ENCODE measurements at places on chromosomes 5 and 9.

GRCh38 chr5:94072116-94072515 lies 330.7 kb upstream of the POU5F2 start:
- DNase-seq = no peak

DNA sequence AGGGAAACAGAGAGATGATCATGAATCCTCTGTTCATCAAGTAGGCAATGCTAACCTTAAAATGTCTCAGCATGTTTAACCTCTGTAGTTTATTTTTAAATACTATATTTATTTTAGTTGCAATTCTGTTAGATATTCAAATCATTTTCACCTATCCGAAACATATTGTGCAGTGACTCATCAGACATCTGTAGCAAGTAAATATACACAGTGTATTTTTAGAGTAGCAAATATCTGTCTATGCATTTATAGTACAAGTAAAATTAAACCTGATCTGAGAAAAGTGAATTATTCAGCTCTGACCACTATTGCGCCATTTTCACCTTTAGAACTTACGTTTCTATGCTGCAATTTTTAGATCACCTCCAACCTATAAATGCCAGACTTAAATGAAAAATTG lies 24.3 kb upstream of the TUSC1 start:
- DNase-seq = no peak

GRCh38 chr9:4741365-4742089 lies 525 bp upstream of the AK3 start:
- DNase-seq = no peak

DNA sequence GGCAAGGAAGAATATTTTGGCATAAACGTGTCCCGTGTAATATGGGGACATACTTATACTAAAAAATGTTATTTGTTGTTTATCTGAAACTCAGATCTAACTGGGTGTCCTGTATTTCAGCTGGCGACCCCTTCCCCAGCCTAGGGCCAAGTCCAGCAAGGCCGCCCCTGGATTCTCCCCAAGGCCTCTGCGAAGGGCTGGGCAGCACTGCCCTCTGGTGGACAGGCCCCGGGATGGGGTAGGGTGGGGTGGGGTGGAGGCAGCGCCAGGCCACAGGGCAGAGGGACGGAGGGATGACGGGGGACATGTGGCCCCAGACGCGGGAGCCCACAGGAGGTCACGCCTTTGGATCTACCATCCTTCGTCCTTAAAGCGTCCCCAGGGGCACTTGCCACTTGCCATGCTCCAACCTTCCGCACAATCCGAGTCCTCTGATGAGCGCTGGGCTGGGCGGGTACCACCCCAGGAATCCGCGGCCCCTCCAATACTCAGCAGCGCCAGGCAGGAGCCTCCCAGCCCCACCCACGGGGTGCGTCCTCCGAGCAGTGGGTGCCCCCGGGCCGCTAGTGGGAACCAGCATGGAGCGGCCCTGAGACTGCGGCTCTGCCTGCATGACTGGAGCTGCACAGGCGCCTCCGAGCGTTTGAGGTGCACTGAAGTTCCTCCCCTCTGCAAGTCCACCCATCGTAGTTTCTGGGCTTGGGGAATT lies 7.1 kb upstream of the AGPAT2 start:
- no peak for DNase-seq

DNA sequence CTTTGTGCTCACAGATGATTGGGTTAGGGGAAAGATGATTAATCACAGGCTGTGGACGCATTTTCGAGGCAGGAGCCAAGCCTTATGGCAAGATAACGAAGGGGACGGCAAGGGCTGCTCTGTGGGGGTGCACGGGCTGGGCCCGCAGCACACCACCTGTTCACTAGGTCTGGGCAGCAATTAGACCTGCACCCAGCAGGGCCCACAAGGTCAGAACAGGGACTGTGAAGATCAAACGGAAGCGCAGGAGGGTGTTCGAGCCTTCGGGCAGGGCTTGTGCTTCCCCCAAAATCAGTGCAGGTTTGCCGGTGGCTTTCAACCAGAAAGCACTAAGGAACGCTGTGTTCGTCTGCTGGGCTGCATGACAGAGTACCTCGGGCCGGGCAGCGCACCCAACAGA lies 73.7 kb downstream of the UBE2QL1 start:
- DNase-seq = no peak

Measured in cortex of kidney (tissue), 1 donor.